ENCODE measurements at places on chromosomes 7 and 10.

DNA sequence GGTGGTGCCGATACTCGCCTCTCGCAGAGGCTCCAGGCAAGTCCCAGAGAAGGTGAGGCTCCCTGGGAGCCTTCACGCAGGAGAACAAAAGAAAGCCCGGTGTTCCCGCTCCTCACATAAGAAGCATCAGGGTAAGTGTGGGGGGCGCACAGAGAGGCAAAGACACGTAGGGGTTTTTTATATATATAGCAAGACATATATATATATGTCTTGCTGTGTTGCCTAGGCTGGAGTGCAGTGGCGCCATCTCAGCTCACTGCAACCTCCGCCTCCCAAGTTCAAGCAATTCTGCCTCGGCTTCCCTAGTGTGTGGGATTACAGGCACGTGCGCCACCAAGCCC is 61.3 kb downstream of the PDIA4 start:
- DNase-seq, result no peak

- no peak for DNase-seq
Observed at GRCh38 chr10:97224483-97225435, 39.0 kb upstream of the SLIT1 start.

DNA sequence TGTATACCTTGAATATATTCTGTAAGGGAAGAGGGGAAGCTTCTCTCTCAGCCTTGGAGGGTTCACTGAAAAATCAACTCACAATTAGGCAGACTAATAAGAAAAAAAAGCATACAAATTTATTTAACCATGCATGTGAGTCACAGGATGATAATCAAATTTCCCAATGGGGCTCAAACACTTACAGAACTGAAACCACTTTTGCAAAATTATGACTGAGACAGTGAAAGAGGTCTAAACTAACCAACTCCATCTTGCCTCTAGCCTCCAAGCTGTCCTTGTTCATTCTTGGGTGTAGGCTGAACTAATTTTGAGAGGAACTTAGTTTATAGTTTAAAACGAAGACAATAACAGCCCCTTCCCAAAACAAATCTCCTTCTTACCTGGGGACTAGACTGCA is 618.3 kb upstream of the AUTS2 start:
- DNase-seq, result no peak

DNA sequence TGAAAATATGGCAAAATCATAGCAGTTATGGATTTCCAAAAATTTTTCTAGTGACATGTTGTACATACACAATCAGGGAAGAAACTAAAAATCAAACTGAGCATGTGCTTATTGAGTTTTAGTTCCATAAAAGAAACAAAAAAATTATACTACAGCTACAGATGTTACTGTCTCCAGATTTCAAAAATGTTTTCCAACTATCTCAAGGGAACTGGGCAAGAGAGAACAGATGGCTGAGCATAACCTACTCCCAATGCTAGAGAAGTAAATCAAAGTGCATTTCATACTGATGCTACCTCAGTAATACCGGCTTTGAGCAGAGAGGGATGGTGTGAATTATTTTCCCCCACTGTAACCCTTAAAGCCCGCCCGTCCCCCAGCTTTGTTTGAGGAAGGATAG is 40.7 kb upstream of the KMT2C start:
- no peak for DNase-seq

DNA sequence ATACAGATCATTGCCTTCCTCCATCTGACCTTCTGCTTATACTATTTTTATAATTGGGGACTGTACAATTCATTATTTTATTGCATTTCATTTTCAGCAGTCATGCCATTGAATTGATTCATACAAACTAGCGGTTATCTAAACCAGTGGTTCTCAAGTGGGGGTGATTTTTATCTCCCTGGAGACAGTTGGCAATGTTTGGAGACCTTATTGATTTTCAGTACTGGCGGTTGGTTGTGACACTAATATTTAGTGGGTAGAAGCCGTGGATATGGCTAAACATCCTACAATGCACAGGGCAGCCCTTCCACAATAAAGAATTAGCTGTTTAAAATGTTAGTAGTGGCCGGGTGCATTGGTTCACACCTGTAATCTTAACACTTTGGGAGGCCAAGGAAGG is 765.9 kb downstream of the LRMDA start:
- DNase-seq, result no peak

Data from posterior vena cava (tissue), 2 donors.